ENCODE measurements at places on chromosomes 5 and 9.

- DNase-seq: no peak
Observed at GRCh38 chr5:23977997-23978396, 470.6 kb downstream of the PRDM9 start.

DNA sequence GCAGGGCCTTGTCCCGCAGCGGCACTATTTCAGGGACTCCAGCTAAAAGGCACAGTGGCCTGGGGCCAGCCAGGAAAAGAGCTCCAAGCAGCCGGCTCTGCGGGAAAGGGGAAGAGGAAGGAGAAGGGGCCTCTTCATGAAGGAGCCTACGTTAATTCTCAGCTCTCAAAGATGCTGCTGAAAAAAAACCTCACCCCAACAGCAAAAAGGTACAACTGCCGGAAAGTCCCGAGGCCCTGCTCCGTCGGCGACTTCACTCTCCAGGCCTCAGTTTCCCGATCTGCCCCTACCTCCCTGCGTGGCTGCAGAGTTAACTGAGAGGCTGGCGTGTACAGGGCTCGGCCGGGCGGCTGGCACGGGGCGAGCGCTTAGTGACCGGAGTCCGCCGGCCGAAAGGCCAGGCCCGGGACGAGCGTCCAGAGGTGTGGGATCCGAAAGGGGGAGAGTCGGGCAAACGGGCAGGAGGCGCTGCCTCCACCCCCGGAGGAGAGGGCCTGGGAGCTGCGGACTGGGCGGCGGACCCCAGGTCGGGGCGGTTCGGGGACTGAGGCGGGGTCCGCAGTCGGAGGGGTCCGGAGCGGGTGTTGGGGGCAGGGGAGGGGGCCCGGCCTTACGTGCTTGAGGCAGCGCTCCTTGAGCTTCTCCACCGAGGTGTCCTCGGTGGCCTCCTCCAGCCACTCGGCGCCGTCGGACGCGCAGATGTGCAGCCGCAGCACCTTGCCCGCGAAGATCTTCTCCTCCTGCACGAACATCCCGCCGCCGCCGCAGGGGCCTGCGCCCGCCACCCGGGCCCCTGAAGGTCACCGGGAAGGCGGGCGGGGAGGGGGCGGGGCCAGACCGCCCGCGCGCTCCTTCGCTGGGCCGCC, 529 bp downstream of the UBAC1 start:
- DNase-seq: no peak

DNA sequence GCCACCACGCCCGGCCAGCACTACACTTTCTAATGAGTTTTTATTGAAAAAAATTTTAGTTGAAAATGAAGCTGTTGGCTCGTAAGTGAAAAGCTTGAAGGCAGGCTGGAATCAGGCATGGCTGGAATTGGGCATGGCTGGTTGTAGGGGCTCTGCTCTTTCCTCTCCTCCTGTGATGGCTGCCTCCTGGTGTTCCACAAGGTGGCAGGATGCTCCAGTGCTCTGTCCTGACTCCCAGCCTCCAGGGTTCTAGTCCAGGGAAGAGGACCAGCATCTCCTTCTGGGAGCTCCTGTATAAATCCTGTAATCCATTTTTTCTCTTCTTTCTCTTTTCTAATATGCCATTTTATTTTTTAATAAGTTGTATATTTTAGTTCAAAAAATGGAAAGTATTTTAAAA, 57.2 kb upstream of the DHFR start:
- DNase-seq: no peak

GRCh38 chr9:109473329-109473728, 24.8 kb downstream of the PTPN3 start:
- no peak for DNase-seq

DNA sequence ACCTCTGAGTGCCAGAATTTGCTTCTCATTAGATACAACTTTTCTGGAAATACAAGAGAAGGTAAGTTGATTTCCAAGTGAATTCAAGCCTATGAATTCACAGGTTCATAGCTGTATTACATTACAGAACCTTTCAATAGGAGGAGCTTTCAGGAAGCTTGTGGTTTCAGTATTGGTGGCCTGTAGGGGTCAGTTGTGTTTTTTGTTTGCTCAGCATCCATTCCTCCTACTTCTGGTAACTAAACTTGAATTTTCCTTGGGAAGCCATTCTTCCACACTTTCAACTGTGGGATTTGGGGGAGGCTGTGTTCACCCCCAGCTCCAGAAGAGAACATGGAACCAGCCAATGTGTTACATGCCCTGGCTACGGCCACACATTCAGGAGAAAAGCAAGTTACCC, 5.6 kb upstream of the CYSTM1 start:
- no peak for DNase-seq

DNA sequence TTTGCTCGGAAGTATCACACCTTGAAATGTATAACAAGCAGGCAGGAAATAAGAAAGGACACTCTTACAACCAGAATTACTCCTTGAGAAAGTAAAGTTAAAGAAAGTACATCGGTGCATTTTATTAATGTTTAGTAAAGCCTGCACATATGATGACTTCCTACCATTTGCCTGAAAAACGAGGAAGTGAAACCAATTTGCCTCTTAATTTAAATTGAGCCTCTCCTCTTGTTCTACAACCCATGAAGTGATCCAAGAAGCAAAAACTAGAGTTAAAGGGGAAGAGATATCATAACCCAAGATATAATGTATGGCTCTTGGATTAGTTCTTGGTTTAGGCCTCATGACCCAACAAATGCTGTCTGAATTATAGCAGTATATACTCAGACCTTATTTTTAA, 95.6 kb downstream of the GNAQ start:
- no peak for DNase-seq

- no peak for DNase-seq
Observed at GRCh38 chr5:13919087-13919486, 25.4 kb downstream of the DNAH5 start.

DNA sequence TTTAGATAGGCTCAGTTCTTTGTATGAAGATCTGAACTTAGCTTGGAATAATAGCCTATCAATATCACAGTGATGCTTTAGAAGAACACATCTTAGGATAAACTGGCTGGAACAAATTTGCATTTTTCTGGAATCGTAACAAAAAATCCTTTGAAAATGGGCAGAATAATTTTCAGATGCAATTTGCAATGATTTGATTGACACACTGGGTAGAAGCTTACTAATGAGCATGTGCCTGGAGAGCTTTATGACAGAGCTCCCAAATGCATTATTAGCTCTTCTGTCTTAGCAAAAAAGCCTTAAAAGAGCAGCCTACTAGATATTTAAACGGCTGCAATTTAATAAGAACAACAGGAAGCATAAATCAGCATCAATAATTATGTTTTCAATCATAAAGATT, 76.8 kb upstream of the TXNDC8 start:
- DNase-seq: no peak

GRCh38 chr5:56681346-56681745, 134.0 kb upstream of the MAP3K1 start:
- no peak for DNase-seq

GRCh38 chr5:168706655-168707069, 127.5 kb upstream of the PANK3 start:
- DNase-seq: no peak

- DNase-seq: peak; percentile 56
Observed at GRCh38 chr9:127970401-127971313, 10.1 kb downstream of the EEIG1 start.

- DNase-seq: no peak
Observed at GRCh38 chr9:126692041-126692758, 78.5 kb downstream of the LMX1B start.

- no peak for DNase-seq
Observed at GRCh38 chr5:127942246-127943060, 141.1 kb upstream of the SLC12A2 start.

DNA sequence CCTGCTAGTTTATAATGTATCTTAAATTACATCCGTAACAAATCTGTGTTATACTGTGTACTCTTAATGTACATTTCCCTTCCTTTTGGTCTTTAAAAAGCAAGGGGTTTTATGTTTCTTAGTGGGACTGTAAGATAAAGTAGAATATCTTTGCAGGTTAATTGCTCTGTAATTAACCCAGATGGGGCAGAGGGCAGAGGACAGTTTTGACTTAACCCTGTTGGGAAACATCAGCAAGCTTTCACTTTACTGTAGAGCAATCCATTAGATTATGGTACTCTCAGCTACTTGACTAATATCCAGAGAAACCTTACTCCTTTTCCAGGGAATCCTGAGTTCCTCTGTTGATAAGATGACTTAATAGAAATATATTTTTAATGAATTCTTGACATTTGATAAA, 74.3 kb downstream of the TLE4 start:
- no peak for DNase-seq

GRCh38 chr5:140131967-140132409, 6.3 kb downstream of the IGIP start:
- DNase-seq: no peak

DNA sequence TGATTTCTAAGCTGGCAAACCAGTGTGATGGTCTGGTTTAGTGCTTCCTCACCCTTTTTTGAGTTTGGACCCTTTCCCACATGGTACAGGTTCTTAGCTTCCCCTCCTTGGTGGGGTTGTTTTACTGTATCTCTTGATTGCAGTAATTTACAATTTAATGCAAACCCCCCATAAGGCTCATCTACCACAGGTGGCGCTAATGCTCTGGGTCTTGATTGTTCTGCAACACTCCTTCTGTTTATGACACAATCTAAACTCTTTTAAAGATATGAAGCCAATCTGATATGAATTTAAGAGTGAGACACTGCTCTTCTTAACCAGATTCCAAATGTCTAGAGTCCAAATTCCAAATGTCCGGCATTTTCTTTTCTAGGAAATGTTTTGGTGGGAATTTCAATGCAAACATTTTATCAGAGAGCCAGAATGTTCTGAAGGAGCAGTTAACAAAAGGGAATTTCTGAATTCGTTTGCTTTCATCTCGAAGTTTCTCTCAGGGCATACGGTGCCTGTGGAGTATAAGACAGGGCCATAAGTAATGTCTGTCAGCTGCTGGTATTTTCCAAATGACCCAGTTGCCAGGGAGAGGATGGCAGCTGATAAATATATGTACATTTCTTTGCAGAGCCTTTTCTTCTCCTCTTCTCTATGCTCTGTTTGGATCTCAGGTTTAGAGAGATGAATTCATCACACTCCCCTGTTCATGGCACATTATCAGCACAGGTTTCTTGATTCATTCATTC, 246.8 kb downstream of the ARHGAP26 start:
- DNase-seq: peak; percentile 10

DNA sequence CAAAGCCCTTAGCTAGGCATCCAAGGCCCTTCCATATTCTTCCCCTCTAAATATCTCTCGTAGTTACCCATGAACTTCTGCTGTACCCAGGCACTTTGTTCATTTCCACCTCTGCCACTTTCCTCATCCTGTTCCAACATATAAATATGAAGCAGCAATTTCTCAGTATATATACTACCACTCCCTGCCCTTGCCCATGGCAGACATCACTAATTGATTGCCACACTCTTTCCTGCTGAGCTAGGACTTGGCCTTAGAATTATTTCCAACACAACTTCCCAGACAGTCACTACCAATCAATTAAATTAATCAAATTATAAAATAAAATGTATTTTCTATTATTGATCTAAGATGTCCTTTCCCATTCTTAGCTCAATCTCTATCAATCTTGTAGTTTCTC, 8.5 kb downstream of the INSYN2B start:
- no peak for DNase-seq

DNA sequence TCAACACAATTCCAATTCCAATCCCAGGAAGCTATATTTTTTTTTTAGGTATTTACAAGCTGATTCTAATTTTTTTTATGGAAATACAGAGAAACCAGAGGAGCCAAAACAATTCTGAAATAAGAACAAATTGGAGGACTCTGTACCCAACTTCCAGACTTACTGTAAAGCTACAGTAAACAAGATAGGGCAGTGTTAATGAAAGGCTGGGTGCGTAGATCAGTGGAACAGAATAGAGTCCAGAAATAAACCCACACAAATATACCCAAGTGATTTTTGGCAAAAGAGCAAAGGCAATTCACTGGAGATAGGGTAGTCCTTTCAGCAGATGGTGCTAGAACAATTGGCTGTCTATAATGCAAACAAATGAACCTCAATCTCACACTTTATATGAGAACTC, 50.6 kb downstream of the WHRN start:
- DNase-seq: no peak

DNA sequence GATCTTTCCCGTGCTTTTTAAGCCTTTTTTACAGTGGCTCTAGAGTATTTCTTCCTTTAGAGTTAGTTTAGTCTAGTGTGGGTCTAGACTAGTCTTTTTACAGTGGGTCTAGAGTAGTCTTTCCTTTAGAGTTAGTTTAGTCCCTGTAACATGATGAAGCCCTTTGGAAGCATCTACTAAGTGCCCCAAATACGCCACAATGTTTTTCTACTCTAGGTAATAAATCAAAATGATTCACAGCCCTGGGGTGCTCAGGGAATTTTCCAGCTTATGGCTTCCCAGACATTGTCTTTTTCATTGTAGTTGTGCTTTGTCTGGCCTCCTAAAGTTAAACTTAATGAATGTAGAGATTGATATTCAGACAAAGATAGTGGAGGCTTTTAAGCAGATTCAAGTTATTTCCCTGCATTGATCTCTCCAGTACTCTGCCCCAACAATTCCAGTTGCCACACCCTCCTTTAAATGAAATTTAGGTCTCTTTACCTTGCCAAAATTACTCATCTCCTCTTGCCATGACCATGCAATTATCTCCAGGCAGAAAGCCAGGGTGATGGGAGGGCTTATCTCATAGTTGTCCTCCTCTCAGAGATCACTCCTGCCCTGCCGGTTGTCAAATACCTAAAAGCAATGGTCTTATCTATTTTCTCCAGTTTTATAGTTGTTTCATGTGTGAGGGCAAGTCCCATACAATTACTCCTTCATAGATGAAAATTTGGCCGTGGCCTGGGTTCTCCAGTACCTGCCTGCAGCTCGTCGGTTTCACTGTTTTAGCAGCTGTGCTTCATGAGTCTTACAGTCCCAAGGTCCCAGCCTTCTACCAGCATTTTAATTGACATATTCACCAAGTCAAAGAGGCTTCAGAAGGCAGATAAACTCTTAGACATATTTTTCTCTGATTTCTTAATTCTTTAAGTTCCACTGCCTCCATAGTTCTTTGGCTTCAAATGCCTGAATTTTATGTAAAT, 794.0 kb upstream of the COX7C start:
- DNase-seq: no peak

DNA sequence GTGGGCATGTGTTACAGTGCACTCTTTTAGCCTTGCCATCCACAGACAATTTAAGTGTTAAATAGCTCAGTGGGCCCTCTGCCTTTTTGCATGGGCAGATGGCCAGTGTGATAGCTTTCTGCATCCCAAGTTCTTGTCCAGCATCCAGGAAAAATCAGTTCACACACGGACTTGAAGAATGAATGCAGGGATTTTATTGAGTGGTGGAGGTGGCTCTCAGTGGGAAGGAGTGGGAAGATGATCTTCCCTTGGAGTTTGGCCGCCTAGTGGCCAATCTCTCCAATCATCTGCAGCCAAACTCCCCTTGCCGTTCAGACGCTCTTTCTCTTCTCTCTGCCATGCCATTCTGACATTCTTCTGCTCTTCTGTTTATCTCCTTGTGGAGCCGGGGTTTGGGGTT, 322.4 kb upstream of the GRAMD2B start:
- no peak for DNase-seq

All from T-helper 22 cell (primary cell).